D721Med (cell line): ENCODE measurements at places on chromosomes 5 and 9.
A peak's percentile ranks its signal among the peaks of the same experiment; 100 is the strongest.

DNA sequence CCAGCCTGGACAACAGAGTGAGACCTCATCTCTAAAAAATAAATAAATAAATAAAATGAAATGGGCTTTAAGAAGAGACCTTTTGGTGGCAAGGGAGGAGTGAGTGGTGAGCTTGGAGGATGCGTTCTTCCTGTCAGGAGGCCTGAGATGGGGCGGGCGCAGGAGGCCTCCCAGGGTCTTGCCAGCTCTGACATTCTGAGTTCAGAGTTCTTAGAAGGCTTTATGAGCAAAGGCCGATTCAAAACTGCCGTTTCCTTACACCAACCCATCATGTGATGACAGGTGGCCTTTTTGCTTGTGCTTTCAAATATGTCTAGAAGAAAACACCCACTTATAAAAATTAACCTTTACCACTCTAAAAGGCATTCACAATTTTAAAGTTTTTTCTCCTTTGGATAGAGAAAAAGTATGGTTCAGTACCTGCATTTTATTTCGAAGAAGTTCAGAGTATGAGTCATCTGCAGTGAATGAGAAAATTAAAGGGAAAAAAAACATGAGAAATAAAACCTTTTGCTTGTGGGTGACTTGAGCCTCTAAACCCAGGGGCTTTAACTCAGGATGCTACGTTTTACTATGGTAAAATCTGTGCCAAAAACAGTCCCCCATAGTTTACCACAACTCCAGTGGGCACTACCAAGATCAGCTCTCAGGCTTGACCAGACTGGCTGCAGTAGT is 157.4 kb upstream of the OTULINL start:
- DNase-seq: no peak

GRCh38 chr9:109689701-109690100 is 90.3 kb upstream of the PALM2AKAP2 start:
- DNase-seq: no peak

DNA sequence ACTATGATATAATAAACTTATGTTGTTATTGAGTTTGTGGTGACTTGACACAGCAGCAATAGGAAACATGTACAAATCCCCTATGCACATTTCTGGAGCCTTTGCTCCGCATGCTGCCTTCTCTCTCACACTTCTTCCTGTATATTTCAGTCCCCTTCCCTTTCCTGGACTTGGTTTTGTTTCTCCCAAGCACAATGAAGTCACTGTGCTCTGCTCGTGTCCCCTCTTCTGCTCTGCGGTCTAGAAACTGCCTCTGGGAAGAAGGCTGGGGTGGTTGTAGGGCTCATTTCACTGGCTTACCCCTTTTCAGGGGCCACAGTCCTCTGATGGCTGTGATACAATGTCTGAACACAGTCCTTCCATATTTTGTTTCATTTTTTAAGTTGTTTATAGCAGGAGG is 15.7 kb upstream of the FGD3 start:
- no peak for DNase-seq

- no peak for DNase-seq
These were observed 92.4 kb upstream of the SLC1A1 start for GRCh38 chr9:4397917-4398316.

- no peak for DNase-seq
These were observed 66.5 kb upstream of the FCHO2 start for GRCh38 chr5:72889324-72889723.

DNA sequence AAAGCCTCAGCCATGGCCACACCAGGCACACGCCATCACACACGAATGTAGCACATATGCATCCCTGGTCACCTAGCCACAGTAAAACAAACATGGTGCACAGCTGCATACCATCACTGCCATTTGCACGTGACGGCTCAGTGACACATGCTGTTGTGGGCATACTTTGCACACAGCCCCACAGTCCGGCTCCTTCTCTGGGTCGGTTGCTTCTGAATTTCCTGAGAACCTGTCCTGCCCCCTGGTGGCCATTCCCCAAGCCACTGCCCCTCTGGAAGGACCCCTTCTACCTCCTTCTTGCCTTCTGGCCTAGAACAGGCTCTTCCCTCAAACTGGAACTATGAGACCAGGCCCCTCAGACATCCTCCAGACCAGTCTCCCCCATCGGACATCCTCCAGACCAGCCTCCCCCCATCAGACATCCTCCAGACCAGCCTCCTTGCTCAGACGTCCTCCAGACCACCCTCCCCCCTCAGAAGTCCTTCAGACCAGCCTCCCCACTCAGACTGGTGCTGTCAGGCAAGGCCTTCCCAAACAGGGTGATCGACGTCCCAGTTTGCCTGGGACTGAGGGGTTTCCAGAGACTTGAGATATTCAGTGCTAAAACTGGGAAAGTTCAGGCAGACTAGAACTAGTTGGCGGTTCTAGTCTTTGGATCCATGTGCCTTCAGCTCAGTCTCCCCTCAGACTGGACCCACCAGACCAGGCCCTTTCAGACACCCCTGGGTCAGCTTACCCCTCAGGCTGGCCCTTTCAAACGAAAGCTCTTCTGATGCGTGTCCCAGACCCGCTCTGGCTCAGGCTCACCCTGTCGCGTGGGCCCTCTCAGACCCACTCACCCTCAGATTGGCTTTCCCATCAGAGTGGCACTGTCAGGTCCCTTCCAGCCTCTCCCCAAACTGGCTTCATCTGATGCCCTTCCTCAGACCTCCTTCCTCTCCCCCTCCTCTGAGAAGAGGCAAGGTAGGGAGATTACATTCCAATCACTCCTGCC is 24.3 kb upstream of the ENHO start:
- no peak for DNase-seq

DNA sequence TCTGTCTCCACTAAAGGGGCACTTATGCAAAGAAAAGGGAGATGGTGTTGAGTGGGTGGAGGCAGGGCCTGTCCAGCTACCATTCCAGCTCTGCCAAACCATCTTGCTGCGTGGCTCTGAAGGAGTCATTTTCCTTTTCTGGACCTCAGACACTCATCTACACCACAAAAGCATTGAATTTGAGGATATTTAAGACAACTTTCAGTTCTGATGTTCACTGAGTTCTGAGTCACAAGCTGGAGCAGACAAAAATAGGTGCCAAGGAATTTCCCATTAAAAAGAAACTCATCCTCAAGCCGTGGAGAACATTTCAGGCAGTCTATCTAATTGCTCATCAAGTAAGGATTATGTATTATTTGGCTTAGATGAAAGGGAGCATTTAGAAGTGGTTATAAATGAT is 195.0 kb upstream of the TBC1D2 start:
- DNase-seq: no peak

DNA sequence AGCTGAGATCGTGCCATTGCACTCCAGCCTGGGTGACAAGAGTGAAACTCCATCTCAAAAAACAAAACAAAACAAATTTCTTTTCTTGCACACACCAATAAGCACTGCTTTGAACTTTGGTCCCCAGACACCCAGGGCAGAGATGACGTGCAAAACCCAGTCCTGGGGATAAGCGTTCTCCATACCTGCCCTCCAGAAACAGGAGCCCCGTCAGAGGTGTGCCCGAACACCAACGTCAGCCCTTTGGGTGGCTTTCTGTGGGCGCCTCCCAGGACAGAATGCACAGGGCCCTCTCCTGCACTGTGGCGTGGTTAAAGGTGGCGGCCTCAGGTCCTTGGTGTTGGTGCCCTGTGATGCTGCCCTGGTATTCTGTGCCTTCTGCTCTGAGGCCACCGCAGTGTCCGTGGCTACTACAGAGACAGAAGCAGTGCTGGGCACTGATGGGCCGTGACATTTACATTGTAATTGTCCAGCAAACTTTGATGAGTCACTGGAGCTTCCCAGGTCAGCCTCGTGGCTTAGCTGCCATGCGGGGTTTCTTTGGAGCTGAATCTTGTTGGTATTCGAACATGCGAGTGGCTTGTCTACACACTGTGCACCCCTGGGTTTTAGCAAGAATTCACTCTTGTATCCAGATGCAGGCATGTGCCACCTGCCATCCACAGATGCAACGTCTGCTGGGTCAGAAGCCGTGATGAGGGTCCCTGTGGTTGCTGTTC is 9.8 kb downstream of the PPP1R26 start:
- DNase-seq: no peak

DNA sequence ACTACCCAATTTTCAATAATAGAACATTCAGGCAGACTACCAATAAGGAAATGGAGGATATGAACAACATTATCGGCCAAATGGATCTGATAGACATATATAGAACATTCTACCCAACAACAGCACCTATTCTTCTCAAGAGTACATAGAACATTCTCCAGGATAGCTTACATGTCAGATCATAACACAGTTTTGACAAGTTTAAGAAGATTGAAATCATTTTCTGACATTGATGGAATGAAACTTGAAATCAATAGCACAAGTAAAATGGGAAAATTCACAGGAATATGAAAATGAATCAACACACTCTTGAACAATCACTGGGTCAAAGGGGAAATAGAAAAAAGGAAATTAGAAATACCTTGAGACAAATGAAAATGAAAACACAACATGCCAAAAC is 94.6 kb upstream of the MEGF10 start:
- no peak for DNase-seq

DNA sequence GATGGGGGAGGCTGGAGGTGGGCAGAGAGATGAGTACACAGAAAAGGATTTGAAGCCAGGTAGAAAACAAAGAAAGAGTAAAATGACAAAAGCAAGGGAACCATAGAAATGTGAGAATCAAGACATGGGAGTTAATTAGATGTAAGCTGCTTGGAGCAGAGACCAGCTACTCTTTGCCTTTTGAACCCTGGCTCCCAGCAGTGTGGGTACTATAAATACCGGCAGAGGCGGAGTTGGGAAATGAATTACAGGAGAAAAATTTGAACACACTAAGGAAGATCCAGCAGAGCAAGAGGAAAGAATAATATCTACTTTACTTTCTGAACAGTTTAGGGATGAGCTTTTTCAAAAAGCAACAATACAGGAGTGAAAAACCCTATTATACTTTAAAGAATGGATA is 36.5 kb downstream of the KIF24 start:
- no peak for DNase-seq

- no peak for DNase-seq
These were observed 7.7 kb upstream of the XPA start for GRCh38 chr9:97704851-97705250.

DNA sequence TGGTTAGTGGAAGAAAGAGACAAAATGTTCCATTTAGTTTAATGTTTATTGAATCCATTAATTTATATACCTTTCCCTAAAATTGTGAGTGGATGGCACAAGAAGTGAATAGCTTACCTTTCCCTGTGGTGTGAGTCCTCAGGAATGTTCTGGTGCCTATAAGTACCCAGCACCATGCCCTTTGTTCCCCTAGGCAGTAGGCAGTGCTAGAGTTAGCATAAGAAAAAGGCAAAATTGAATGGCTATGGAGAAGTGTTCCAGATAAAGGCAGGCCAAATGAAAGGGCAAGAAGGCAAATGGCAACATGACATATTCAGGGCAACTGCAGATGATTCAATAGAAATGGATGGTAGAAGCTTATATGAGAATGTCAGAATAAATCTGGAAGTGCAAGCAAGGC is 370.8 kb upstream of the PTGER4 start:
- DNase-seq: no peak

- no peak for DNase-seq
These were observed 369.0 kb upstream of the IRX4 start for GRCh38 chr5:2251751-2252150.

- DNase-seq: no peak
These were observed 26.2 kb upstream of the TDRD7 start for GRCh38 chr9:97385626-97386264.

DNA sequence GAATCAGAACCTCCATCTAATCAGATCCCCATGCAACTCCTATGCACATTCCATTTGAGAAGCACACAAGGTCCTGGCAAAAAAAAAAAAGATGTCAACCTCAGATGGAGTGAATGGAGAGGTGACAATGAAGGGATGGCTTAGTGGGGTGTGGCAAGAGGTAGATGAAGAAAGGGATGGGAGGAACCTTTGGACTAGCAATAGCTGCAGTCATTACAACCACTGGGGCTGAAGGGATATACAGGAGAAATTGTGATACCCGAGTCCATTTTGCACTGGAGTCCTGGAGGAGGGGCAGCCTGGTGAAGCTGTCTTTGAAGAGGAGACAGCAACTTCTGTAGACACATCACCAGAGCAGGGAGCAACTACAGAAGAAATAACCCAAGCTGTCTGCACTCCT is 219.6 kb downstream of the ENC1 start:
- no peak for DNase-seq

- no peak for DNase-seq
These were observed 91.7 kb downstream of the NRG2 start for GRCh38 chr5:139951296-139951924.

DNA sequence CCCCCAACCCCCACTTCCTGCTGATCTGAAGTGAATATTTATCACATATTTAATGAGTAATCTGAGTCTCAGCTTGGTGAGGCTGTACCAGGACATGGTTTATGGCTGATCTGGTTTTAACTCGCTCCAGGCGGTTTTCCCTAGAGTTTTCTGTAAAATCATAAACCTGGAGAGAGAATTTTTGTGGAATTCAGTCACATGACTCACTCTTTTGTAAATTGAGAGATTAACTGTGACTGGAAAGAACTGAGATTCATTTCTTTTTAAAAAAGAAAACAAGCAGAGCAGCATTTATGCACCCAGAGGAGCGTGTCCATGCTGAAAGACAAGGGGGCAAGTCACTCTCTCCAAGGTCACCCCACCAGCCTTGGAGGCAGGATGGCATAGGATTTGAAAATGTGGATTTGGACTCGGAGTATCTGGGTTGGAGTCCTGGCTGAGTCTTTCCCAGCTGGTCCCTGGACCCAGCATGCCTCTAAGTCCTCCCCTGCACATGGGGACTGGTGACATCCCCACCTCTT is 81.8 kb downstream of the ZNF618 start:
- DNase-seq: no peak

- DNase-seq: no peak
These were observed 32.4 kb upstream of the CAST start for GRCh38 chr5:96629774-96630173.

GRCh38 chr9:131656356-131657036 is 83.4 kb downstream of the RAPGEF1 start:
- DNase-seq: no peak

- no peak for DNase-seq
These were observed 185.6 kb downstream of the SNX18 start for GRCh38 chr5:54703133-54703532.

DNA sequence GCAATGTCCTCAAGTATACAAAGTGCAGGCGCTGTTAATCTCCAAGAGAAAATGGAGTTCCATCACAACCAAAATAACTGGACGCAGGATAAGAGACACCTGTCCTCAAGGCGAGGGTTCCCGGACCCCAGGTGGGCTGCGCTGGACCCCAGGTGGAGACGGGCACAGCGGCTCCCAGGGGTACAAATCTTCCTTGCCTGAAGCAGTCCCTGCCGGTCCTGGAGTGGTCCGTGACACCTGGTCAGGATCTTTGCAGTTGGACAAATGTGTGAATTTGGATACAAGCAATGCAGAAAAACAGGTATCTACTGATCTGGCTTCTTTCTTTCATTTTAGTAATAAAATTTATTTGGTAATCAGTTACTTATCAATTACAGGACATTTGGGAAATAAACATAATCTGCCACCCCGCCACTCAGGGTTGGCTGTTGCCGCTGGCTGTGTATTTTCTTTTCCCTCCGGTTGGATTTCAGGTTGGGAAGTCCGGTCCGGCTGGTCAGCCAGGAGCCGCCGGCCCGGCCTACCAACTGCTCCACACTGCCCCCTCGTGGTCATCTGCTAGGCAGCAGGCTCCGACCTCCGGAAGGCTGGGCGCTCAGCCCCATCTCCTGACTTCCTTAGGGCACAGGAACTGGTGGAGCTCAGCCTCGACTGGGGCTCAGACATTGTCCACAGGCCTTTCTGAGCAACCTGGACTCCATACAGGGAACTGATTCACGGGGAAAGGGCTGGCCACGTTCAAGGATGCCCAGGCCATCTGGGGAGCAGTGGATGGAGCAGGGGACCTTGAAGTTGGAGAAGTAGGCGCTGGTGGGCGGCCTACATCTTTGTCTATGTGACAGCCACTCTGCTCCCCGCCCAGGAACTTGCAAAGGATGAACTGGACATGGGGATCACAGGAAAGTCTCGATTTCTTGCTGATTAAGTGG is 43.4 kb downstream of the NXNL2 start:
- peak; percentile 44 for DNase-seq
